ENCODE measurements at places on chromosomes 5 and 9.

DNA sequence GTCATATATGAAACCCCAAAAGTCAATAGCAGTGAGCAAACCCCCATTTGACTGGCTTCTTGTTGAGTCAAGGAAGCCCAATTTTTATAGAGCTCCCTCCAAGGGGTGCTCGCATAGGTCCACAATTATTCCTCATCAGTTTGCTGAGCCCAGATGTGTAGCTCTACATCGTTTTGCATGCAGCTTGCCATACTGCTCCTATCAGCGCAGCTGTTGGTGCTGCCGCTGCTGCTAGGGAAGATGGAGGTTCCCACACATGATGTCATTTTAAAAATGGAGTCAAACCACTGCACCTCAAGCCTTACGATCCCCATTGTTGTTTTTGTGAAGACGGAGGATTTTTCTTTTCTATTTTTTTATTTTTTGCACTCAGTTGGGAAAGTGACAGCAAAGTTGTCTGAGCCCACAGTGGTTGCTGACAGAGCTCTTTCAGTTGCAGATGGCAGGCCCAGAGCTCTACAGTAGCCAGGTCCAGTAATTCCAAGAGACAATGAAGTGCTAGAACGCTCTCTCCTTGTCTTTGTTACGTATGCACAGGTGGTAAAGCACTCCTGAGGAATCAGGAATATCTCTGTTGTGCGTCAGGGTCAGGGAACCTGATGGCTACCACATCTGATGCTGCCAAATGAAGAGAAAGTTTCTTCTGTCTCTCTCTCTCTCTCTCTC is 23.2 kb upstream of the C5orf63 start:
- no peak for DNase-seq

GRCh38 chr9:33714989-33715388 is 80.4 kb upstream of the PRSS3 start:
- no peak for DNase-seq

DNA sequence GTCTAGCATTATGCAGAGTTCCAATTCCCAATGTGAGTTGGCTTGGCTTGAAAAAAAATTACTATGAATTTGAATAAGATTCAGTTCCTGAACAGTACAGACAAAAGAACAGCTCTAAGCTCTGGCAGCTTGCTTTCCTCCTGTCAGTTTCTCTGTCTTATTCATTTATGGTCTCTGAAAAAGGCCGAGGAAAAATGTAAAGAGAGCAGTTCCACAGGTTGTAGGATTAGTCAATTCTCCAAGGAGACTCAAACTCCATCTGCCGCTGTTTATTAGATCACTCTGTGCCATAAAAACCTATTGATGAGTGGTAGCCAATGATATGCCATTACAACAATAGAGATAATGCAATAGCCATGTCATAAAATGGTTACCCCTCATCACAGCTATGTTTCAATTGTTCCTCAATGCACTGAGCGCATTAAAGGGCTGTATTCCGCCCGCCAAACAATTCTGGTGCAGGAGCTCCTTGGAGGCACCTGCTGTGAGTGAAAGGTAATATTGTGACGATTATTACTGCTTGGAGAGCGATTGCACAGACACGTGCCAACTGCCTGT is 188.2 kb downstream of the ARRDC3 start:
- no peak for DNase-seq

- DNase-seq = no peak
Observed at GRCh38 chr9:101442318-101442717, 6.7 kb upstream of the ALDOB start.

GRCh38 chr5:60810438-60811085 is 33.5 kb downstream of the ELOVL7 start:
- no peak for DNase-seq

DNA sequence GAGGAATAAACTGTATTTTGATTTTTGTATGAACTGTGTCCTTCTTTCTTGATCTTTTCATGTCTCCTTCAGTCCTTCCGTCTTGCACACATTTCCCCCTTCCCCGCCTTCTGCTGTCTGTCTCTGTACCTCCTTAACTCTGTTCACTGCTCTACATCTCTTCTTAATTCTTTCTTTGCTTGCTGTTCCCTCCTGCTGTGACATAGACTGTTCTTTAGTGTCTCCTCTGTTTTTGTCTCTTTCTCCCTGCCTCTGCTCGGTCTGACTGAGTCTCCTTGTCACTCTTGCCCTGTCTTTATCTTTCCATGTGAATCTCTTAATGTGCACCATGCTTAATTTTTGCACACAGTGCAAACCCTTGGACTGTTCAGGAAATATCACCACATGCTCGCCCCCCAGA is 113.0 kb downstream of the TRIM32 start:
- DNase-seq = no peak

DNA sequence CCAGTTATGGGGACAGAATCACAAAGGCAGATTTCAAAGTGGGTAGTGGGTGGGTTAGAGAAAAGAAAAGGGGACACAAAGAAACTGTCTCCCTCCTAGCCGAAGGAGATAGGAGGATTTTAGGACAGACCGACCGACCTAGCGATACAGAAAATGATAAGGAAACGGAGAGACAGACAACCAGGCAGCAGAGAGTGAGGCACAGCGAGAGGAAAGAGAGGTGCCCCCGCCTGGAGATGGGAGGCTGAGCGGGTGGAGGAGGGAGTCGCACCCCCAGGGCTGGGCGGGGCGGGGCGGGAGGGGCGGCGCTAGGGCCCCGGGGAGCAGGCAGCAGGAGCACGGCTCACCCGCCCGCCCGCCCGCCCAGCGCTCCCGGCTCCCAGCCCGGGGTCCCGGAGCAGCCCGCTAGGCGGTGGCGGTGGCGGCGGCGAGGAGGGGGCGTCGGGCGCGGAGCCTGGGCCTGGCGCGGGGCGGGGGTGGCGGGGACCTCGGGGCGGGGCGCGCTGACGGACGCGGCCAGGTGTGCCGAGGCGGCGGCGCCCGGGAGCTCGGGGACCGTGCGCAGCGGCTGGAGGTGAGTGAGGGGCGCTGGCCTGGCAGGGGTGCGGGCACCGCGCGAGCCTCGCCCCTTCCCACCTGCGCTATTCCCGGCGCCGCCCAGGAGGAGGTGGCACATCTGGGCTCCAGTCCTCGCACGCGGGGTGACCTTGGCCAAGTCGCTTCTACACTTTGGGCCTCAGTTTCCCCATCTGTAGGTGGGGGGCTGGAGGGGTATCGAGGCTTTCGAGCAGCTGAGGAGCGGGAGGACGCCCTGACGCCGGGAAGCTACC is 15.9 kb upstream of the SYNPO start:
- DNase-seq = no peak

DNA sequence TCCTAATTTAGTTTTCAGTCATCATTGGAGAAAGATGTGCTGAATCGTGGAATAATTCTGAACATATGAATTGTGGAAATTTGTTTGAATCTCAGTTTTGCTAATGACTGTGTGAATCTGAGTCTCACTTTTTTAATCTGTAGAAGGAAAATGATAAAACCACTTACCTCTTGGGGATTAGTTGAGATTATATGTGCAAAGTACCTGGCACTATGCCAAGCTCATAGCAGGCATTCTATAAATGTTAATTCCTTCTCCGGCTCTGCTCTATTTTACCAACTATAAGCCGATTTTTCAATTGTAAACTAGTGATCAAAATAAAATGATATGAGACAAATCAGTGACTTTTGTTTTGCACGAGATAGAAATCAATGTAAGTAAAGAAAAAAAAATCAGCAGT is 290.8 kb downstream of the TRPM3 start:
- DNase-seq = no peak

DNA sequence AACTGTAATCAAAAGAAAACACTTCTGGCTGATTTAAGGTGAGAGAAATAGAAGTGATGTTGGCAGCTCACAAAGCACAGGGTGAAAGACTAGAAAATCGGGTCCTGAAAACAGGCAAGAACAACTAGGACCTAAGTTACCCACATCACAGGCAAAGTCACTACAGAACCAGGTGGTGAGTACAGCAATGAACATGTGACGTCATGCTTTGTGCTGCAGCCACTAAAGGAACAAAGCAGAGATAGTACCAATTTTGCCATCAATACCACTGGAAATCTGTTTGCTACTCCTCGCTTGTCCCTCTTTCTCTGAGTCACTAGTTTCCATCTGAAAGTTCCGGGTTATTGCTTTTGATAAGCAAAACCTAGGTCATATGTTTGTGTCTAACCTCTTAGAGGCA is 326.7 kb downstream of the GABRB2 start:
- no peak for DNase-seq

- DNase-seq = no peak
Observed at GRCh38 chr5:31554552-31554951, 22.5 kb downstream of the C5orf22 start.

All from stimulated activated CD8-positive, alpha-beta memory T cell treated with anti-CD3 and anti-CD28 coated beads, Interleukin-4, amount 100 ng/mL, for 1 hour (primary cell).